ENCODE measurements at places on chromosomes 3 and 15. TPM values are rescaled to one million over a fixed set of nuclear protein-coding genes. Genes with fewer than 3 reads are reported as not detected.

The STRC gene
- total RNA-seq = not detected

The GP9 gene
- total RNA-seq = not detected

The LMOD3 gene
- total RNA-seq = 4.6 TPM

The HIGD2B gene
- total RNA-seq = not detected

The SERPINI2 gene
- not detected for total RNA-seq

The TICRR gene
- 8.0 TPM for total RNA-seq

The CSPG4 gene
- total RNA-seq = 16.4 TPM

The CHRD gene
- 1.7 TPM for total RNA-seq

The DHFR2 gene
- total RNA-seq = 4.2 TPM

The MME gene
- 388 TPM for total RNA-seq

The BTD gene
- total RNA-seq = 33.0 TPM

The GHSR gene
- total RNA-seq = not detected

The ABI3BP gene
- 20.5 TPM for total RNA-seq

The ANKRD34C gene
- not detected for total RNA-seq

The IMP3 gene
- 155 TPM for total RNA-seq

The ARHGEF26 gene
- total RNA-seq = 1.8 TPM

The EFCAB12 gene
- 0.06 TPM for total RNA-seq

The CHST13 gene
- total RNA-seq = not detected

The POLQ gene
- 14.6 TPM for total RNA-seq

The CCDC39 gene
- total RNA-seq = not detected

The NOX5 gene
- total RNA-seq = 0.46 TPM

The TRPM1 gene
- total RNA-seq = not detected

The SLC27A2 gene
- total RNA-seq = not detected

The RTP3 gene
- total RNA-seq = not detected

The CPNE9 gene
- total RNA-seq = not detected

The EAF2 gene
- total RNA-seq = 0.92 TPM

The CADM2 gene
- total RNA-seq = not detected

The ARGFX gene
- total RNA-seq = not detected

The TUSC7 gene
- not detected for total RNA-seq

The LMAN1L gene
- 0.06 TPM for total RNA-seq

The CHRM5 gene
- 0.06 TPM for total RNA-seq

The TRIM59 gene
- 45.5 TPM for total RNA-seq

The RAB8B gene
- total RNA-seq = 39.1 TPM

The PTPRG gene
- total RNA-seq = 26.2 TPM
